Mesenteric fat pad (tissue), 1 donor: ENCODE measurements at places on chromosomes 1 and 21. TPM values are rescaled to one million over a fixed set of nuclear protein-coding genes. Genes with fewer than 3 reads are reported as not detected.
A peak's percentile ranks its signal among the peaks of the same experiment; 100 is the strongest.

- no peak for DNase-seq
These were observed 26.2 kb downstream of the ASTN1 start for GRCh38 chr1:177138347-177138746.

- DNase-seq: no peak
These were observed at the start of gene KRTAP6-3 for GRCh38 chr21:30592140-30592539. TSS of gene KRTAP6-3 (plus strand) at chr21:30592440. CDS start at chr21:30592446, 6 bp downstream.

DNA sequence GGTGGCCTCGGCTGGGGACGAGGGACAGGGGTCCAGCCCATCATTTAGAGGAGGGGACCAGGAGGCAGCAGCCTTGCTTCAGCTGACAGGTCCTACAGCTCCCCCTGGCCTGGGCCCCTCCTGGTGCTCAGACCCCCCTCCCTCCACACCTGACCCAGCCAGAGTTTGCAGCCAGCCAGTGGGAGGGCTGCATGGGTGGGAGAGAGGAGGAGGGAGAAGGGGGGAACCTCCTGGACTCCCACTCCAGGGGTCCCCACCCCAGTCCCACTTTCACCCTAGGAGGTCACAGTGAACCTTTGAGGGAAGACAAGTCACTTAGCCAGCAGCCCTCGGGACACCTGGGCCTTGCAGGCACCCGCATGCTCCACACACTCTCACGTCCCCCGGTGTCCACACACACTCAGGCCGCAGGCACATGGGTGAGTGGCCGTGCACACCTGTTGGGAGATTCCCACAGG is 108.9 kb upstream of the ZBTB40 start:
- DNase-seq: no peak

GRCh38 chr1:93338387-93339146 is 7.1 kb upstream of the DR1 start:
- no peak for DNase-seq

DNA sequence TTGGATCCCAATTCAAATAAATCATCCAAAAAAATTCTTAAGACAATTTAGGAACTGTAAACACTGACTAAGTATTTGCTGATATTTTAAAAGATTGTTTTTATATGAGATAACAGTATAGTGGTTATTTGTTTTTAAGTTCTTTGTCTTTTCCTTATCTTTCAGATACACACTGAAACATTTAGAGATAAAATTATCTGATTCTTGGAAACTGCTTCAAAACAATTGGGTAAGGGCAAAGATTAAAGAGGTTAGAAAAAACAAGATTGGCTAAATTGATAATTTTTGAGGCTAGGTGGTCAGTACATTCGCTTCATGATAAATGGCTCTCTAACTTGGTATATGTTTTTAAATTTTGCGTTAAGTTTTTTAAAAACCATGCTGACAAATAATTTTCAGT is 117.3 kb downstream of the PSMG1 start:
- DNase-seq: no peak

- DNase-seq: no peak
These were observed 120.6 kb downstream of the MAB21L3 start for GRCh38 chr1:116231752-116232151.

DNA sequence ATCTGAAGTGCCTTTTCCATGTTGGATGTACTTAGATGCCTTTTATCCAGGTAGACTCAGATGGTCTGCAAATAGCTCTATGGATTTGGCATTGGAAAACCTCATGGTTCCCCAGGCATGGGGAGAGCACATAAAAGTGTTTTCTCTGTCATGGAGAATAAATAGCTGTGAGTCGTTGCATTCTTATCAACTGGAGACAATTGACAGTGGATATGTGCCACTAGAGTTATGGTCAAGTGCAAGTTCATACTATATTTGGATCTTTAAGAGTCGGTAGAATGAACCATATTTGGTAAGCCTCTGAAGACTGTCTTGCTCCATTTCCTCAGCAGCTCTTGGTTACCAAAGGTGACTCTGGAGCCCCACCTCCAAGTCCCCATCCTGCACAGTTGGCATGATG is 83.7 kb downstream of the ROR1 start:
- DNase-seq: no peak

GRCh38 chr1:205750138-205751035 is at the start of gene NUCKS1:
TSS of gene NUCKS1 (minus strand) at chr1:205750182. CDS start at chr1:205749973, 209 bp downstream.
- DNase-seq: peak; percentile 97

GRCh38 chr1:24635195-24635843 is 7.8 kb upstream of the SRRM1 start:
- DNase-seq: no peak

GRCh38 chr1:52032124-52032784 is 1.4 kb downstream of the KTI12 start:
- DNase-seq: no peak

- no peak for DNase-seq
These were observed 59.0 kb upstream of the CD1D start for GRCh38 chr1:158121604-158122254.

DNA sequence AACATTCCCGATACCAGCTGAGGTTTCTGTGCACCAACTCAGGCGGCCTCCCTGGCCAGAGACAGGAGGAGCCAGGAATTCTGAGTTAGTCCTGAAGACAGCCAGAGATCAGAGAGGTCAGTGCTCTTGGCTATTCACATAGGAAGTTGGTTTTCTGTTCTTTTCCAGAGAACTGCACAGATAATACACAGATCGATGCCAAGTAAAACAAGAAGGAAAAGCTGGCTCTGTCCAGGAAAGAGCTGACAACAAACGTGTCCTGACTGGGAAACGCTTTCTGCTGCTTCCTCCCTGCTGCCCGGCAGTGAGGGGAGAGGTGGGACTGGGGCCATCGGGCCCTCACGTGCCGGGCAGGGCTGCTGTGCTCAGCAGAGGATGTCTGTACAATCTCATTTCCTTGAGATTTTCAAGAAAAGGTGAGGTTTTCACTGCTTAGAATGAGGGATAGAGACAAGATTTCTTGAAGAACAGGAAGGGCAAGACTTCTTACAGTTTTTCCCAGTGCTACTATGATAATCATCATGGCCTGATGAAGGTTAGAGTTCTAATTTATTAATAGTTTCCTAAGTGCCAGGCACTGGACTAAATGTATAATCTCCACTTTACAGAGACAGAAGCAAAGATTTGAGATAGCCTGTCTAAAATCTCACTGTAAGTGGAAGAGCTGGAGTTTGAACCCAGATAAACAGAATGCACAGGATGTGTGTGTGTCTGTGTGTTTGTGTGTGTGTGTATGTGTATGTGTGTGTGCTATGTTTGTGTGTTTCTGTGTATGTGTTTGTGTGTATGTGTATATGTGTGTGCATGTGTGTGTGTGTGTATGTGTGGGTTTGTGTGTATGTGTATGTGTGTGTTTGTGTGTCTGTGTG is 211.0 kb upstream of the RAB4A start:
- DNase-seq: no peak

DNA sequence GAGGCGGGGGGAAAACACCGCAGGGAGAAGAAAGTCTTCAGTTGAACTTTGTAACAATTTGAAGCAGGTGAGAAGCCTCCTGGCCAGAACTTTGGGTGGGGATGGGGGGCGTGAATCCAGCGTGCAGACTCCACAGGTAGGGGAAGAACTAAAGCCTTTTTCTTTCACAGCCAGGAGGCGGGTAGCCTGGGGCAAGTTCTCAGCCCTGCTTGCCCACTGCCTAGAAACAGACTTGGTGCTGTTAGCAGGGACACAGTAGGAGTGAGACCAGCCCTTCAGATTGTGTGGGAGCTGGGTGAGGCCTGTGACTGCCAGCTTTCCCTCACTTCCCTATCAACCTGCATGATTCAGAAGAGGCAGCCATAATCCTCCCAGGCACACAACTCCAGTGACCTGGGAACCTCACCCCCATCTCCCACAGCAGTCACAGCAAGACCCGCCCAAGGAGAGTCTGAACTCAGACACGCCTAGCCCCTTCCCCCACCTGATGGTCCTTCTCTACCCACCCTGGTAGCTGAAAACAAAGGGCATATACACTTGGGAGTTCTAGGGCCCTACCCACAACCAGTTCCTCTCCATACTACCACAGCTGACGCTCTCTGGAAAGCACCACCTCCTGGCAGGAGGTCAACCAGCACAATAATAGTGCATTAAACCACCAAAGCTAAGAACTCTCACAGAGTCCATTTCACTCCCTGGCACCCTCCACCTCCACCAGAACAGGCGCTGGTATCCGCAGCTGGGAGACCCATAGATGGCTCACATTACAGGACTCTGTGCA is 83.5 kb upstream of the CDC42BPA start:
- no peak for DNase-seq

DNA sequence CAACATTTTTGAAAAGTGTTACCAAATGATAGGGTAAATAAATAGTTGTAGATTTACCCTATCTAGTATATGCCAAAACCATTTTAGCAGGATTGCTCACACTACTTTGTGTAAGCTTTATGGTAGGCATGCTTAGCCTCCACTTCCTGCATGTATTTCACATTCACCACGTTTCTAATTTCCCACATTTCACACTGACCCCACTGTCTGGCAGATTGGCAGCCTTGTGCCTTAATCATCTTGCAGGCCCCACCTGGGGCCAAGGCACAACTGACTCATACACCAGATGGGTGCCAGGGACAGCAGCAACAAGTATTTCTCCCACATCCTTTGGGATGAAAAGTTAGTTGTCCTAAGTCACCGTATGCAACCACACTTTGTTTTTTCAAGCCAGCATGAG is 21.2 kb upstream of the CENPF start:
- DNase-seq: no peak

- peak; percentile 78 for DNase-seq
These were observed 127.0 kb upstream of the TIAM1 start for GRCh38 chr21:31470896-31471694.

GRCh38 chr21:16370186-16370585 is 640.4 kb downstream of the USP25 start:
- DNase-seq: no peak

- no peak for DNase-seq
These were observed 585.5 kb downstream of the AJAP1 start for GRCh38 chr1:5239911-5240310.

- no peak for DNase-seq
These were observed 159.7 kb upstream of the BEND5 start for GRCh38 chr1:48936436-48936835.

- peak; percentile 85 for DNase-seq
These were observed 1.7 kb downstream of the RAB7B start for GRCh38 chr1:206001476-206001888.

DNA sequence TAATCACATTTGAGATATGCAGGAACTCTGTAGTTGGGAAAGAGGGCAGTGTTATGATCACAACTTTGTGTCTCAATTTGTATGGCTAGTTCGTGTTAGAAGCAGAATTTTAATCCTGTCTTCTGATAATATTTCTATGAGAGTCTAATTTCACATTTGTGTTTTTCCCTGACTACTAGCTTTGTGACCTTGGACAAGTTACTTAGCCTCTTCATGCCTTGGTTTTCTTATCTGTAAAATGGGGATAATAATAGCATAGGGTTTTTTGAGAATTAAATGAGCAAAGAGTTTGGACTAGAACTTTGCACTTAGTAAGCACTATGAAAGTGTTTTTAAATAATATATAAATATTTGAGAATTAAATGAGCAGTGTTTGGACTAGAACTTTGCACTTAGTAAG is 24.9 kb upstream of the SCAF4 start:
- no peak for DNase-seq

- DNase-seq: no peak
These were observed 3.0 kb downstream of the F11R start for GRCh38 chr1:161017756-161018630.

DNA sequence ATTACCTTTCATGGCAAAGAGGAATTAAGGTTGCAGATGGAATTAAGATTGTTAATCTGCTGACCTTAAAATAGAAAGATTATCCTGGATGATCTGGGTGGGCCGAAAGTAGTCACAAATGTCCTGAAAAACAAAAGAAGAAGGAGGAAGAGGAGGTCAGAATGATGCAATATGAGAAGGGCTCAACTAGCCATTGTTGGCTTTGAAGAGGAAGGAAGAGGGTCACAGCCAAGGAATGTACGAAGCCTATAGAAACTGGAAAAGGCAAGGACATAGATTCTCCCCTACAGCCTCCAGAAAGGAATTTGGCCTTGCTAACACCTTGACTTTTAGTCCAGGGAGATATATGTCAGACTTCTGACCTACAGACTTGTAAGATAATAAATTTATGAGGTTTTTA is 39.4 kb upstream of the FMOD start:
- DNase-seq: no peak

DNA sequence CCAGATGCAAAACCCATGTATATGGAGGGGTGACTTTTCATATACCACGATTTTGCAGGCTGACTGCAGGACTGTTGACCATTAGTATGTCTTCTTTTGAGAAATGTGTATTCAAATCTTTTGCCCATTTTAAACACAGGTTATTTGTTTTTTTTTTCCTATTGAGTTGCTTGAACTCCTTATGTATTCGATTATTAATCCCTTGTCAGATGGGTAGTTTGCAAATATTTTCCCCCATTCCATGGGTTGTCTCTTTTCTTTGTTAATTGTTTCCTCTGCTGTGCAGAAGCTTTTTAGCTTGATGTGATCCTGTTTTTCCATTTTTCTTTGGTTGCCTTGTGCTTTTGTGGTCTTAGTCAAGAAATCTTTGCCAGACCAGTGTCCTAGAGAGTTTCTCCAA is 24.6 kb upstream of the KLF17 start:
- DNase-seq: no peak

- no peak for DNase-seq
These were observed 393 bp downstream of the BLZF1 start for GRCh38 chr1:169368406-169368769.

DNA sequence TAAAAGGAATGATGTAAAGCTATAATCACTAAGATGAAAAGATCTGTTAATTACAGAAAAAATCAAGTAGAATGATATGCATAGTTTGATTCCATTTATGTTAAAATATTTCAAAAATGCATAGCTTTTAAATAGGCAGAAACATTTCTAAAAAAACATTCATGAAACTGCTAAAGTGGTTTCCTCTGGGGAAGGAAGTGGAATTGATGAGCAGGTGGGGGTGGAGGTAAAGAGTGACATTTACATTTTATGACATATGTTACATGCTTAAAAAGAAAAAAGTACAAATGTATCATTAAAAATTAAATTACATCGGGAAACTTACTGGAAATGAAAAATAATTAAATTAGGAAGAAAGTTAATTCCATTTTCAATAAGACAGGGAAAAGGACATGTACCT is 42.8 kb upstream of the JAK1 start:
- DNase-seq: no peak

- no peak for DNase-seq
These were observed 85.9 kb downstream of the PSMG1 start for GRCh38 chr21:39097335-39097861.

GRCh38 chr1:1065265-1065939 is 8.7 kb downstream of the RNF223 start:
- DNase-seq: no peak

- peak; percentile 41 for DNase-seq
These were observed 5.2 kb downstream of the SNAP47 start for GRCh38 chr1:227740401-227740960.

EPHA2 gene
- 17.6 TPM for total RNA-seq

OLFM3 gene
- not detected for total RNA-seq

TRIM58 gene
- total RNA-seq: 0.96 TPM

RSPH1 gene
- 0.22 TPM for total RNA-seq

CYP2J2 gene
- not detected for total RNA-seq

NBPF20 gene
- 2.8 TPM for total RNA-seq

FLG2 gene
- not detected for total RNA-seq

DCDC2B gene
- total RNA-seq: not detected

S100A14 gene
- 0.35 TPM for total RNA-seq

ST6GALNAC5 gene
- 0.58 TPM for total RNA-seq

RNF187 gene
- 82.4 TPM for total RNA-seq

MAP1LC3C gene
- 9.8 TPM for total RNA-seq

CNTN2 gene
- not detected for total RNA-seq

CBR1 gene
- total RNA-seq: 46.7 TPM

CYP4B1 gene
- 106 TPM for total RNA-seq
